Mesendoderm (in vitro differentiated cells): ENCODE measurements at places on chromosomes 12 and 14.

GRCh38 chr14:50320283-50320682 lies 8.2 kb downstream of the DMAC2L start:
- no peak for DNase-seq

DNA sequence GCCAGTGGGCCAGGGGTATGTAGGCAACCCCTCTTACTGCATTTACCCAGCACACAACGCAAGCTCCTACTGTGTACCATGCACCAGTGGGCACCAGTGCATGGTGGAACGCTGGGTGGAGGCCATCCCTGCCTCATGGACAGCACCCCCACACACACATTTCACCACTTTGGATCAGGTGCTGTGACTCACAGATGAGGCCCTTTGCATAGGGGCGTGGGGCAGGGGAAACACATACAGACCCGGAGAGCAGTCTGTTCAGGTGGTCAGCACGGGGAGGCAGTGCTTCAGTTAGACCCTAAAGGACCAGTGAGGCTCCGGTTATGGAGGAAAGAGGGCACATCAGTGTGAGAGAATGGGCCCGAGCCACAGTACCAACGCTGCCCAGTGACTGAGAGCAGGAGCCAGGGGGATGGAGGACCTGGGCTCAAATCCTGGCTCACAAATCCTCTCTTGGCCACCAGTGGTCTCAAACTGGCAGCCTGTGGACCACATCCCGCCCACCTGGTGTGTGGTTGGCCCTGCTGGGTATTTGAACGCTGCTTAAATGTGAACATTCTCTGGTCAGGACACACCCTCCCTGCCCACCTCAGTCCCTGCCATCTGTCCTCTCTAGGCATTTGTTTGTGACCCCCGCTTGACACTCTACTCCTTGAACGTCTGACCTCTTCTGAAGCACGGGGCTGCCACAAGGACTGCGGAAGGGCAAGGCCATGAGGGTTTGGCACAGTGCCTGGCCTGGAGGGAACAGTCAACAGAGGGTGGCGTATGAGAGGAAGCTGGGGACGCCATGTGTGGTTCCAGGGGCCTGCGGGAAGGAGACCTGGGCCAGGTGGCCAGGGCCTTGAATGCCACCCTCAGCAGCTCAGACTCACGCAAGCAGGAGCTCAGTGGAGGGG lies 46.7 kb downstream of the FAM222A start:
- DNase-seq: no peak

DNA sequence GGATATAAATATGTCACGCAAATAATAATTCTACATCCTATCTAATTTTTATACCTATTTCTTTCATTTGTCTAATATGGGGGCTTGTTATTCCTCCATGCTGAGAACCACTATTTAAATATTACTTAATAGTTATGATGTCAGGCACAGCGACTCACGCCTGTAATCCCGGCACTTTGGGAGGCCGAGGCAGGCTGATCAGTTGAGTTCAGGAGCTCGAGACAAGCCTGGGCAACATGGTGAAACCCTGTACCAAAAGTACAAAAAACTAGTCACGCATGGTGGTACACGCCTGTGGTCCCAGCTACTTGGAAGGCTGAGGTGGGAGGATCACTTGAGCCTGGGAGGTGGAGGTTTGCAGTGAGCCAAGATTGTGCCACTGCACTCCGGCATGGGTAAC lies 45.2 kb downstream of the GXYLT1 start:
- DNase-seq: no peak

- DNase-seq: peak; percentile 57
Measured at GRCh38 chr12:3083921-3084347, 6.8 kb downstream of the TSPAN9 start.

DNA sequence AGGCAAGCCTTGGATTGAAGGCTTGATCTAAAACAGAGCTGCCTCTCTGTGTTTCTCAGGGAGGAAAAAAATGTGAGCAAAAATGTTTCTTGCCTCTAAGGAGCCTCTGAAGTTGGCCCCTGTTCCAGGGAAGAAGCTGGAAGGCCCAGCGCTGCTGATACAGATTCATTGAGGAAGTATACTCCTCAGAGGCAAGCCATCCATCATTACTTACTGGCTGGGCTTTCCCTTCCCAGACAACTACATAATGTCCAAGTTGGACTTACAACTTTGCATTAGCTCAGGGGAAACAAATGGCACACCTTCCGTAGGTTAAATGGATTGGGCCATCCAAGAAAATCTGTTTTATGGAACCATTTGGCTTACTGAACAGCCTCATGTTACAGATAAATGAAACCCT lies 263.7 kb upstream of the SEL1L start:
- DNase-seq: no peak

DNA sequence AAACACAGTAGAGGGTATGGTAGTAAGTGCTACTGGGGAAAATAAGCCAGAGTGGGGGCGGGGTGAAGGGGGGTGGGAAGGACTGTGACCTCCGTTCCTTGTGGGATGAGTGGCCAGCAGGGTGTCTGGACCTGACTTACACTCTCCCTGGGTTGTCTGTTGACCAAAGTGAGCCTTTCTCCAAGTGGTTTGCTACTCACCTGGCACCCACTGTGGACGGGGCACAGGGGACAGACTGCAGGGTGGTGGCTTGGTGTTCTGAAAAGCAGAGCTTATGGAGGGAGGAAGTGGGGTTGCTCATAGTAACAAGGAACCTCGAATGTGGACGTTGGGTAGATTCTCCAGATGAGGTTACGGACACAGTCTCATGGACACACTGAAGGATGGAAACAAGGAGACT lies 94.4 kb upstream of the VRK1 start:
- no peak for DNase-seq

GRCh38 chr12:7557227-7557626 lies 53.6 kb upstream of the CD163 start:
- DNase-seq: no peak

- no peak for DNase-seq
Measured at GRCh38 chr12:6340032-6340638, 1.7 kb downstream of the TNFRSF1A start.

DNA sequence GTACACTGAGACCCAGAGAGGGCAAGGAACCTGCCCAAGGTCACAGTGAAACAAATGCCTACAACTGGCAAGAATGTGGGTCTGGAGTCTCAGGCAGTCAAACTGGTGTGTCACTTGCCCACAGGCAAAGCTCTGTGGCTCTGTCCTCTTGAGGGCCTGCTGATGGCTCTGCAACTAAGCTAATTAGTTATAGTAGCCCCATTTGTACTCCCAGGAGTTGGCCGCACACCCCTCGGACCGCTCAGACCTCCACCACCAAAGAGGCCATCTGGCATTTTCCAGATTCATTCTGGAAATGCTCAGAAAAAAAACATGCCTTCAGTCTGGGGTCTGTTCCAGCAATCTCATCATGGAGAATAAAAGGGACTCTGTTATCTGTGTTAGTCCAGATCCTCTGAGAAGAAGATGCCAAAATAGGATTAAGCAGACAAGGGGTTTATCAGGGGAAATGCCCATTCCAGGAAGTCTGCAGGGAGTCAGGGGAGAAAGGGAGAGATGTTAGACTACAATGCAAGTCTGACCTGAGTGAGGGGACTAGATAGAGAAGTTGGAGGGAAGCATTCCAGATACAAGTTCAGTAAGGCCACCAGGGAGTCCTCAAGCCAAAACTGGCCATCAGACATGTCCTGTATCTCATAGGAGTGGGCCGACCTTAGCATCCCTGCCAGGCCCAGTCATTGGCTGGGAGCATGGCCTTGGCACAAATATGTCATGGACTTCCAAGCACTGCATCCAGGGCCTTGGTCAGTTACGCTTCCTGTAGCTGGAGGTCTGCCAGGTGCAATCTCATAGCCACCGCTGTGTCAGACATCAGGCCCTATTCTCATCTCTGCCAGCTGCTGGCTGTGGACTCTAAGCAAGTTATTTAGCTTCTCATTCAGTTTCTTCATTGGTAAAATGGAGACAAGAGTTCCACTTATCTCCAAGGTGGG lies 15.4 kb upstream of the OAS1 start:
- DNase-seq: peak; percentile 64

GRCh38 chr12:38782359-38782758 lies 123.0 kb downstream of the CPNE8 start:
- DNase-seq: no peak

GRCh38 chr12:104846056-104846767 lies 111.9 kb downstream of the SLC41A2 start:
- peak; percentile 5 for DNase-seq

- peak; percentile 53 for DNase-seq
Measured at GRCh38 chr12:81627336-81628189, 131.6 kb downstream of the PPFIA2 start.

- no peak for DNase-seq
Measured at GRCh38 chr14:87908550-87908949, 84.4 kb downstream of the GALC start.

DNA sequence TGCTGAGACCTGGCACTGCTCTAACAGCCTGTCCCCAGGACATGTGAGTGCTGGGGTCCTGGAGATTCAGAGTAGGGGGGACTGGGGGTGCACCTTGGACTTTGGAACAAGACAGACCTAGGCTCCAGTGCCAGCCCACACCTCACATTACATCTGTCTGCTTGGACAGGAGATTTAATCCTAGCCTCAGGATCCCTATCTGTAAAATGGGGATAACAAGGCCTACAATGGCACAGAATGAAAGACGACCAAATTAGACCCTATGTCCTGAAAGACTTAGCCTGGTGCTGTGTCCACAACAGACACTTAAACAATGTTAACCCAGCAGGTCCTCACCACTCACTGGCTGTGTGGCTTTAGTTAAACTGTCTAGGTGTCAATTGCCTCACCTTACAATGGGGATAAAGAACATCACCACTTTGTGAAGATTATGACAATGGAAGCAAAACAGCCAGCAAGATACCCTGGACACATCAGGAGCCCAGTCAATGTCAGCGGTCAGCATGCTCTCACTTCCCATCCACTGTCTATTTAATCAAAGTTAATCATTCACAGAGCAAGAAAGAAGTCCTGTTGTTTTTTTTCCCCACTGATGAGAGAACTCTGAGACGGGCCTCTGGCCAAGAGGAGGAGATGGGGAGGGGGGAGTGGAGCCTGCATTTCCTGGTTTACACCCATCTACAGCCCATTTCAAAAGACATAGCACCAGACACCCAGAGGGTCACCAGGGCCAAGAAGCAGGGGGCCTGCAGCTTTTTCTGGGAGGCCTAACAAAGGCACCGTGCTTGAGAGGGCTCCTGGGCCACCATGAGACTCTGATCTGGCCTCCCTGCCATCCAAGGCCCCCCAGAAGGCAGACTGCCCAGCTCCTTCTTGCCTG lies 40.6 kb downstream of the ACTN1 start:
- DNase-seq: peak; percentile 72

GRCh38 chr12:132788375-132789098 lies 26.9 kb upstream of the ANKLE2 start:
- DNase-seq: no peak

- DNase-seq: no peak
Measured at GRCh38 chr12:92473564-92473963, 229.2 kb upstream of the PLEKHG7 start.

GRCh38 chr12:128259556-128260070 lies 7.4 kb upstream of the TMEM132C start:
- peak; percentile 60 for DNase-seq

DNA sequence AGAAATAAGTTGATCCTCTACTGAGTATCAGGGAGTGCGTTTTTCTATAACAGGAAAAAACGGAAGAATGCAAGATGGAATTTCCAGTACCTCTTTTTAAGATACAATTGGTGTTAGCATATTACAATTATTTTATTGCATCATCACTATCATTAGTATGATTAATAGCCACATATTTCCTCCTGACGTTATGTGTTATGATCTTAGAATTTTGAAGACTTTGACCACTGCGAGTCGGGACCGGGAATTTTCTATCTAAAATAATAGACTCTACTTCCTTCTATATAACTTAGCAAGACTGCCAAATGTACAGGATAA lies 679 bp upstream of the SAV1 start:
- no peak for DNase-seq

DNA sequence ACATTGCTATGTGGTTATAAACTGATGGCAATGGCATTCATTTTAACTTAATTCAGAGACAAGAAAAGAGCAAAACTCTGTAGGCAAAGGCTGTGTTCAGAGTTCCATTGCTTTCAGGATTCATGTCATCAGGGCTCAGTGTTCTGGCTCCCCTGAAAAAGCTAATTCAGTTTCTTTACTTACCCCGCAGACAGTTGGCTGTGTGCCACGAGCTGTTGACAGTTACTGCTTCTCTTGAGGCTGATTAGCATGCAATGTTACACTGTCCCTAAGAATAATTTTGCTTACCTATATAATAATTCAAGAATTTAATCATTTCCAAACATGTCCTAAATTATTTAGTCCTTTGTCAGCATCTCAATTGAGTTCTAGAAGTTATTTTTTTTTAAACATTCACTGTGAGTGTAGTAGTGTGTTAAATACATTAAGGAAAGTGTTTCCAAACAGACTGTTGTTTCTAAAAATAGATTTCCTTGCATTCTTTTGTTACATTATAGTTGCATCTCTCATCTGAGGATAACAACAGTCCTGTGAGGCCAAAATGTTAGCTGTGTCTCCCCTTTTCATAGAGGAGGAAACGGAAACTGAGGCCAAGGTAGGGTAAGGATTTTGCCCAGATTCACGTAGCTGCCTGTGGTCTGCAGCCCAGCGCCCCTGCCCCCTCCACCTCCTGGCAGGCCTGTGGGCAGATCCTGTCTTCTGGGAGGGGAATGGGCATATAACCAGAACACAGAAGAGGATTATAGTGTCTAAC lies 98.6 kb downstream of the PELI2 start:
- no peak for DNase-seq

GRCh38 chr12:27575090-27575761 lies 51.2 kb downstream of the PPFIBP1 start:
- DNase-seq: no peak

GRCh38 chr12:9669534-9669933 lies at the start of gene CLEC2D:
Gene CLEC2D, plus strand, starts transcription at chr12:9669713. Its CDS starts 22 bp downstream, at chr12:9669735.
- no peak for DNase-seq

- peak; percentile 71 for DNase-seq
Measured at GRCh38 chr14:58098507-58098906, 53.5 kb downstream of the ARMH4 start.

GRCh38 chr12:87802721-87803011 lies 226.5 kb downstream of the C12orf50 start:
- no peak for DNase-seq

GRCh38 chr14:72544615-72545387 lies 349.1 kb downstream of the DPF3 start:
- peak; percentile 82 for DNase-seq

DNA sequence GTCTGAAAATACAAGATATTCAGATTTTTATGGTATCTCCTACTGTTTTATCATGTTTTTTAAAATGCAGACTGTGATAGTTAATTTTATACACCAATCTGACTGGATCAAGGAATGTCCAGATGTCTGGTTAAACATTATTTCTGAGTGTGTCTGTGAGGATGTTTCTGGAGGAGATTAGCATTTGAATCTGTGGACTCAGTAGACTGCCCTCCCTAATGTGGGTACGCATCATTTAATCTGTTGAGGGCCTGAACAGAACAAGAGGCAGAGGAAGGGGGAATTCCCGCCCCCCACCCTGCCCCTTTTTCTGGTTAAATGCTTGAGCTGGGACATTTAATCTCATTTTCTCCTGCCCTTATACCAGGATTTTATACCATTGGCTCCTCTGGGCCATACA lies 72.1 kb downstream of the AVPR1A start:
- DNase-seq: no peak

- DNase-seq: peak; percentile 61
Measured at GRCh38 chr14:99671235-99672224, 12.6 kb upstream of the CYP46A1 start.

- DNase-seq: no peak
Measured at GRCh38 chr14:104265918-104266630, 127.7 kb downstream of the KIF26A start.

GRCh38 chr12:42725809-42726208 lies 136.3 kb upstream of the PRICKLE1 start:
- DNase-seq: no peak
